ENCODE measurements at places on chromosomes 3 and 15.
A peak's percentile ranks its signal among the peaks of the same experiment; 100 is the strongest.

DNA sequence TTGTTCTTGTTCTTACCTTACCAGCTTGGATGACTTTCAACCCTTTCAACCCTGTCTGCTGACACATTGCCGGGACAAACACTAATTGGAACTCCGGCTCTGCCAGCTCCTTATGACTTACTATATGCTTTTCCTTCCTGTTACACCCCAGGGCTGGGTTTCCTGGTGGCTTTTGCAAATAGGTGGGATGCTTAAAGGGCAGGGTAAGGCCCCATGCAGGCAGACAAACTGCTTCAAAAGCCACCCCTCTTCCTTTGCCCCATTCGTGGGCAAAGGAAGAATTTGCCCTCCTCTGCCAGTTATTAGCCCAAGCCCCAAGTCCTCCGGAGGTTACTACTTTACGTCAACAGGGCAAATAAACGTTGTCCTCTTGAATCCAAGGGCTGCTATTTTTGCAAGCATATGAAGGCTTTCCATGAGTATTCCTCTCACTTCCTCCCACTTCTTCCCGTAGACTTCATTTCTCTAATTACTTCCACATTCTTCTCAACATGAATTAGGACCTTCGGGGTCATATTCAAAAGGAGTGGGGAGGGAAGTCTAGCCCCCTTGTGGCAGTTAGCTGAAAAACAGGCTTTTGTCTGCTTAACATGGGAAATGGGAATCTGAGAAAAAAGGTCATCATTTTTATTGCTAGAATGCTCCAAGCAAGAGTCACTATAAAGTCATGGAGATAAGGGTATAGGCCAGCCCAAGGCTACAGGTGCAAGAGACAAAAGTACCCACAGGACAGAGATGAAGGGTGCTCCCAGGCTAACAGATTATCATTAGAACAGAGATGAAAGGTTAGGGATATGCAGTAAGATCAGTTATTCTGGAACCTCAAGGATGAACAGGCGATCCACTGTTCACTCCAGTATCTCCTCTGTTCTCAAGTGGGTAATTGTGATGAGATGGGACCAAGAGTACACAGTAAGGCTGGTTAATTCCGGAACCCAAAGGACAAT, 56.3 kb upstream of the FSTL1 start:
- DNase-seq = no peak

- peak; percentile 62 for DNase-seq
These were observed 9.4 kb upstream of the MGLL start for GRCh38 chr3:127831723-127832172.

- DNase-seq = no peak
These were observed 38.3 kb upstream of the SNRPN start for GRCh38 chr15:24916305-24917009.

- no peak for DNase-seq
These were observed 11.8 kb upstream of the CSTA start for GRCh38 chr3:122313281-122313680.

DNA sequence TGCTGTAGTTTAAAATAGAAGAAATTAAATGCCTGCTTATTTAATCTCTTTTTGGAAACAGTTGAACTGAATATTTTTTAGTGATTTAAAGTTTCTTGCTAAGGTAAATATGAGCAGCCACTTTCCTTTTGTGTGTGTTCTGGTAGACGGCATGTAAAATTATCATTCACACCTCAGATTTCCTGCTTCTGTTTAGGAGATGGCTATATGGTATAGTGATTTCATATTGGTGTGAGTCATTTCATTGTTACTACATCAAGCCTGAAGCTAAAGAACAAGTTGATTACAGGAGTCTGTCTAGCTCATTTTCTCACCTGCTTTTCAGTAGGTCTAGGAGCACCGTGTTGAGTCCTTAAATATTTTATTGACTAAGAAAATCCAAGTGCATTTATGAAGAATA, 2.2 kb downstream of the LRCH3 start:
- DNase-seq = no peak

- no peak for DNase-seq
These were observed 118.7 kb downstream of the THRB start for GRCh38 chr3:24375947-24376384.

DNA sequence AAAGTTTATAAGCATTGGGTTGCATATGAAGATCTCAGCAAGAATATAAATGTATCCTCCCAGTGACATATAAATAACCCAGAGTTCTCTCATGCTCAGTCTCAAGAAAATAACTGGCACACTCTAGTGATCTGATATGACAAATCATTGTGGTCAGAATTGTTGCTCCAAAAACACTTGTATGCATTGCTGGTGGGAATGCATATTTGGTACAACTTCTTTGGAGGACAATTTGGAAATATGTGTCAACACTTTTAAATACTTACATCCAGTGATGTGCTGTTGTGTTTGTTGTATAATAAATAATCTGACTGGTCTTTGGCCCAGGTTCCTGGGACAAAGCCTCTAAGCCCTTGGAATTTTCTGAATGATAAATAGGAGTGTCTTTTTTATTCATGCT, 66.7 kb upstream of the STT3B start:
- no peak for DNase-seq

DNA sequence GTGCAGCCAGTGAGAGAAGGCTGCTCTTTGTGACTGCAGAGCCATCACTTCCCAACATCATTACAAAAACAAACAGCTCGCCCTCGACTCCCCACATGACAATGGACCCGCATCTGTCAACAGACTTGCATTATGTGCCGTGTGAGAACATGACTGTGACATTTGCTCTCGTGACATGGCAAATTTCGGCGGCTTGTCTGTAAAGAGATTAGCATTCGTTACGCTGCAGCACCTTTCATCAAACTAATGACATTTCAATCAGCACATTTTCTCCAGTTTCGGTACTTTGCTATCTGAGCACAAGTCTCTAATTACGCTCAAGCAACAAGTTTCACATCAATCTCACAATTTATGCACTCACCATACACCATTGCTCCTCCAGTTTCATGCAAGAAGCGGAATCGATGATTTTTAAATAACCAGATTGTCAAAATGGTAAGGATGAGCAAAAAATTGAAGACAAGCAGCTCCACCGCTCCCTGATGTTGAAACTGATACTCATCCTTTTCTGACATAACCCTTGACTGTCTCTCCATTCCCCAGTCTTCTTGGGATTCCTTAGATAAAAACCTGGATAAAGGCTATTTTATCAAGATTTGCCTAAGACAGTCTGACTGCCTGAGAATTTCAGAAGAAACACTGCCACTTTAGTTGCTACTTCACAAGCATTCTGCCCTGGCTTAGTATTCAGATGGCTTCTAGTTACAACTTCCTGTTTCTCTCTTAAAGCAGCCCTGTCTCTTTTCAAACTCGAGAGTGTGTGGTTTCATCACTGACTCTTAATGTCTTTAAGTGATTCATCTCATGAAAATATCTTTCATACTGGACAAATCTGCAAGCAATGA, at the start of gene SLC9A9:
TSS of gene SLC9A9 (minus strand) at position 682 of the 845 bp plus-strand sequence. CDS start at position 536, 146 bp downstream.
- peak; percentile 60 for DNase-seq

DNA sequence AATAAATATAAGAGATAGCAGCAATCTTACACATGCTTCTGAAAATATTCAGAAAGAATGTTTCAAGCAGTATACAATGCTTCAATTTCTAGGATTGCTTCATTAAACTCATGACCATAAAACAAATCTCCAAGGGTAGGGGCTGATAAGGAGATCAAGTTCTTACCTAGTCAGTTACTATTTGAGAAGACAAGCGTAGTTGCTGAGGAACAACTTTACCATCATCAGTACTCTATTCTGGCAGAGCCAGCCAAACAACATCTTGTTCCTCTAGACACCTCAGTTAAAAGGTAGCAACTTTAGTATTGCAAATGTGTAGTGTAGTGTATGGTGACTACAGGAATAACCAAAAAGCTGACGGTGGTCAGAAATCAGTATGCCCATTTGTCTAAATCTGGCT, 85.4 kb upstream of the CHRM5 start:
- DNase-seq = no peak

GRCh38 chr3:64463981-64464380, 223.8 kb downstream of the ADAMTS9 start:
- DNase-seq = no peak

DNA sequence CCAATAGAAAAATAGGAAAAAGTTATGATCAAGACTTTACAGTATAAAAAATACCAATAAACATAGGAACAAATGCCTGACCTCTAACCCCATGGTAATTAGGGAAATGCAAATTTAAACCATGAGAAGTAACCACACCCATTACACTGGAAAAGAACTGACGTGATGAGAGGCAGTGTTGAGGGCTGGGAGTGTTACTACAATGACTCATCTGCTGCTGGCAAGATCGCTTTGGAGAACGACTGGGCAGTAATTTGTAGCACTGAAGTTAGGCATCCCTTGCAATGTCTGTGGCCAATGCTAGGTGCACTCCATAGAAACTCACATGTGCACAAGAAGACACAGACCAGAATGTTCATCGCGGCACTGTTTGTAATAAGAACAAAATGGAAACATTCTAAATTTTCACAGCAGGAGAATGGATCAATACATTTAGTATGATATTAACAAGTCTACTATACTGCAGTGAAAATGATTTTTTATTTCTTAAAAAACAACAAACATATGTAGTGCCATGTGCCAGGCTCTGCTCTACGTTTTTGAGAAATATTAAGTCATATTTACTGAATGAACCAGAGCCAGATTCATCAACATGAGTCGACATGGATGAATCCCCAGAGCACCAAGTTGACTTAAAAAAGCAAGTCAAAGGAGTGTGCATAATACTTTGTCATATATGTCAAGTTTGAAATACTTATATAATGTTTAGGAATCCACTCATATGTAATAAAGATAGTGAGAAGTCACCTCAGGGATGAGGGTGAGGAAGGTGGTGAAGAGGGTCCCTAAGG, 37.6 kb upstream of the EPHB3 start:
- DNase-seq = no peak

Measured in activated CD8-positive, alpha-beta memory T cell treated with anti-CD3 and anti-CD28 coated beads for 24 hours (primary cell).